ENCODE measurements at places on chromosomes 5 and 9. TPM values are rescaled to one million over a fixed set of nuclear protein-coding genes. Genes with fewer than 3 reads are reported as not detected.

DNA sequence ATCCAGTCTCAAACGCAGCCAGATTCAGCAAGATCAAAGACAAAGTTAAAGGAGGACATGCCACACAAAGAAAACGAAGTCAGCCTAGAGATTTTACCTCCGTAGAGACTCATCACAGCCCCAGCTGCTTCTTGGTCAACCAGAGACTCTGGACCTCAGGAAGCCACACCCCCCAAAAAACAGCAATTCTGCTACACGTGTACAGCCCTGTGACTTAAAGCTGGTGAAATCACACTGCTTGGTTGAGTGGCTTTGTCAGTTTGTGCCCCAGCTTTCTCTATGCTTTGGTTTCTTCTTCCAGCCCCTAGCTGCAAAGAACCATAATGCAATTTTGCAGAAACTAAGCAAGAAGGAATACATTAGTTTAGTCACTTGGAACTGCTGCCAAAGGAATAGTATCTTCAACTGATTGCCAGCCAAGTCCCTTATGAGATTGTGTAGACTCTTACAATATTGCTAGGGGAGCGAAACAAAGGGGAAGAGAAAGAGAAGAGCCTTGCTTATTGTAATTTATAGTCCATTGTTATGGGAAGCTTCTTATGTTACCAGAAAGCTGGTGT lies 158.8 kb upstream of the ZNF462 start:
- no peak for DNase-seq

- no peak for DNase-seq
These were observed 11.9 kb downstream of the GRIN1 start for GRCh38 chr9:137150617-137151457.

GRCh38 chr9:89969156-89969675 lies 364.4 kb downstream of the GADD45G start:
- DNase-seq = no peak

DNA sequence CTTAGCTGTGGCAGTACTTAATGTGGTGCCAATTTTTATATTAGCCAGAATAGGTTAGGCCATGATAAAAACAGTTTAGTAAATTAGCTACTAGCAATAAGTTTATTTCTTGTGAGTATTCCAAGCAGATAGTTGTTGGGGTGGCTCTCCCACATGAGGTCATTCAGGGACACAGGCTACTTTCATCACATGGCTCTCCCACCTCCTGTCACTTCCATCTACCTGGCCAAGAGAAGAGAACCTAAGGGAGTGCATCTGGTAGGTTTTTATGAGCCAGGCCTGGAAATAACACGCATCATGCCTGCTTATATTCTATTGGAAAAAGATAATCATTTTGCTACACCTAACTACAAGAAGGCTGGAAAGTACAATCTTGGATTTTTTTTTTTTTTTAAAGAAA lies 161.4 kb upstream of the CCNH start:
- DNase-seq = no peak

GRCh38 chr5:157308836-157309465 lies 43.0 kb downstream of the CYFIP2 start:
- no peak for DNase-seq

DNA sequence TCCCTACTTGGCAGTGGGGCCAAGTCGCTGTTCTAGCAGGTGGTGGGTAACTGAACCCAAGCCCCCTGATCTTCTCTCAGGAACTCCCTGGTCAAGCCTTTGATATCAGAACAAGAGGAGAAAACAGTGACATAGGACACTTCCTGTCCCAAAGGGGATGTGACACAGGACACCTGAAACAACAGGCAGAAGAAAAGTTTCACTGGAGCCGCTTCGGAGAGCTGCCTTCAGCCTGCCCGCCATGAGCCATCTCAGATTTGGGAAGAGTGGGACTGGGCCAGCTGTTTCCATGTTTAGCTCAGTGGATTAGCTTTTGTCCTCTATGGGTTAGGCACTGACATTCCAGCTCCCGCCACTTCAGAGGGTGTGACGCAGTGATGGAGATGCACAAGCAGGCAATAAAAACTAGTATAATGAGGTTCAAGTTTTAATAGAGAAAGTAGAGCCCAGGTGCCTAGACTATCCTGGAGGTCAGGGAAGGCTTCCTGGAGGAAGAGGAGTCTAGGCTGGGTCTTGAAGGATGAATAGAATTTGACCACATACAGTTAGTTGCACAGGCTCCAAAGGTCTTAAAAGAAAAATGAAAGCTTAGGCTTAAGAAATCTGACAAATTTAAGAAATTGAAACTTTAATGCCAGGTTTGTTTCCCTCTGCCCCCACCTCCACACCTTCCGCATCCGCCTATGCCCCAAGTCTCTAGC lies 104.1 kb upstream of the SPRY4 start:
- DNase-seq = no peak

The SPOCK1 gene
- 2.5 TPM for total RNA-seq

The NIM1K gene
- total RNA-seq = 1.2 TPM

The IL5 gene
- total RNA-seq = not detected

The NRARP gene
- 15.2 TPM for total RNA-seq

The FOXD4 gene
- 0.71 TPM for total RNA-seq

The BTNL8 gene
- 1.8 TPM for total RNA-seq

The SHOC1 gene
- total RNA-seq = 0.06 TPM
